GM04504 (cell line): ENCODE measurements at places on chromosomes 12 and 14.

DNA sequence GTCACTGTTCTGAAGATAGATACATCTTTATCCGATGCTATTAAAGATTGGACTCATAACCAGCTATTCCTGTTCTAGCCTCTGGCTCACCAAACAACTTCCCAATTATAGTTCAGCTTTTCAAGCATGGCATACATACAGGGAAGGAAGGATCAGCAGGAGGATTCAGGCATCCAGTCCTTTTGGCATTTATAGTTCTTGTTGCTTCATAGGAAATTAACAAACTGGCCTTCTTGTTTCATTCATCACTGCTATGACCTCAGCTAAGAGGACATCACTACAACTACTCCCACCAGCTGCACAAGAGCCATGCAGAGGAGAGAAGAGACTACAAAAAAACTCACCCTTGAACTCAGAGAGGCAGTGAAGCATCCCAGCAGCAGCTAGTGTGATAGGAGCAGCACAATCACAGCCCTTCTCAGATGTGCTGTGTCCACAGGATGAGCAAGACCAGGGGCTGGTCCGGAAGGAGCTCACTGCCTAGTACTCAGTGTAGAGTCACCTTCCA, 100.5 kb downstream of the SPTSSA start:
- DNase-seq = no peak

- no peak for DNase-seq
Observed at GRCh38 chr14:100898935-100899883, 4.3 kb downstream of the RTL1 start.

DNA sequence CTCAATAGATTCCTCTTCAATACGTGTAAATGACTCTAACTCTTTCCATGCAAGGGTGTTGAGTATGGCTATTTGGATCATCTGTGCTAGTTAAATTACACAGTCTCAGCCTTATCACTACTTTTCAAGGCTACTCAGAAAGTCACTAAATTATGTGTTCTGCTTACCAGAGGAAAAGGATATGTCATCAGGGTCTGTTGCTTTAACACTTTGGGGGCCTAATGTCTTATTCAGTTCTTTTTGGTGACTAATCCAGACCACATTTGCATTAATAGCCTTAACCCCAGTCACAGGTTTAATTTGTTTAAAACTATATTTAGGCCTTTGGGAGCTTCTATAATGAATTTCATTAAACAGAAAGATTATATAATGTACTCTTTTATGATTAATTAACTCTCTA, 649.3 kb downstream of the RPS29 start:
- no peak for DNase-seq

GRCh38 chr12:67354966-67355365, 85.8 kb downstream of the CAND1 start:
- DNase-seq = no peak

GRCh38 chr14:88005978-88006851, 1.3 kb downstream of the GPR65 start:
- DNase-seq = no peak

DNA sequence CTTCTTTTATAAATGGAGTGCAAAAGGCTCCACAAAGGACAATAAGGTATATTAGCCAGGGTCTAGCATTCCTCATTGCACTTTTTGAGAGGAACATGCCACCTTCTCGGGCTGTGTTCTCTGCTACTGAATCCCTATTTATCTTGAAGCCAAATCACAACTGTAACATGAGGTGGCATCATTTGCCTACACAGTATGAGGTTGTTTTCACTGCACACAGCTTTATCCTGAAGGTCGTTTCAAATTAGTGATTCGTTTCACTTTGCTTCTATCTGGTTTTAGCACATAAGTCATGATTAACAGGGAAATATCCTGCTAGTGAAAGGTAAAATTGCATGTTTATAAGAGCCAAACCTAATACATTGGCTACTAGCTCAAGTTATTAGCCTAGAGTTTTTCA, 153.8 kb downstream of the SLC35F4 start:
- no peak for DNase-seq

- DNase-seq = no peak
Observed at GRCh38 chr14:68968721-68969120, 10.4 kb downstream of the ACTN1 start.

DNA sequence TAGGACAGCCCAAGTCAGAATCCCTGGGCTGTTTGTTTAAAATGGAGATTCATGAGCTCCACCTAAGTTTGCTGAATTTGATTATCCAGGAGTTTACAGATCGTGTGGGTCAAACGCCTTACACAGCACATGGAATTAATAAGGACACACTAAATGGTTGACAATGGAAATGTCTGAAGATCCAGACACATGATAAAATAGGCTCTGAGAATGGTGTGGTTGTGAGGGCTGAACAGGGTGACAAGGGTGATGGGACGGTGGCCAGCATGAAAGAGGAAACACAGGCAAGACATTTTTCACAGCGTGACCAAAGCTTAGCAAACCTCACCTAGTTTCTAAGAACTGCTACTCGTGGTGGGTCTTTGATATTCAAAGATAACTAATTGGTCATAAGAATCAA, 12.5 kb downstream of the VWF start:
- DNase-seq = no peak

GRCh38 chr14:71589609-71590008, 342.6 kb upstream of the RGS6 start:
- no peak for DNase-seq

DNA sequence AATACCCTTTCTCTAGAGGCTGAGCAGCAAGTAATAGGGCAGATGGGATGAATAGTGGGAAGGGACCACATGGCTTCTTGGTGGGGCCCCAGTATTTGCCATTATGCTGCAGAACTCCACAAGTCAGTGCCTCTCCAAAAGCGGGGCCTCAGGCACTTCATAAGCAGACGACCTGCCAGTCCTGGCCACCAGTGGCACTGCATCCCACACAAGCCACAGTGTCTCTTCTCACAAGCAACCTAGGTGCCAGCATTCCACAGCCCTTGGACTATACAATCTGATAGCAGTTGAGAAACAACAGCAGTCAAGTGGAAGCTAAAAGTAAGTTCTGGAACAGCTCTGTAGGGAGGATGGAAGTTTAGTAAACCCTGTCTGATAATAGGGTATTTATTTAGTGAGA, 4.2 kb upstream of the SLC8A3 start:
- DNase-seq = no peak

- DNase-seq = peak; percentile 83
Observed at GRCh38 chr12:123614531-123614930, 12.6 kb downstream of the DDX55 start.

- peak; percentile 23 for DNase-seq
Observed at GRCh38 chr14:99564256-99564925, 39.6 kb downstream of the CCDC85C start.

DNA sequence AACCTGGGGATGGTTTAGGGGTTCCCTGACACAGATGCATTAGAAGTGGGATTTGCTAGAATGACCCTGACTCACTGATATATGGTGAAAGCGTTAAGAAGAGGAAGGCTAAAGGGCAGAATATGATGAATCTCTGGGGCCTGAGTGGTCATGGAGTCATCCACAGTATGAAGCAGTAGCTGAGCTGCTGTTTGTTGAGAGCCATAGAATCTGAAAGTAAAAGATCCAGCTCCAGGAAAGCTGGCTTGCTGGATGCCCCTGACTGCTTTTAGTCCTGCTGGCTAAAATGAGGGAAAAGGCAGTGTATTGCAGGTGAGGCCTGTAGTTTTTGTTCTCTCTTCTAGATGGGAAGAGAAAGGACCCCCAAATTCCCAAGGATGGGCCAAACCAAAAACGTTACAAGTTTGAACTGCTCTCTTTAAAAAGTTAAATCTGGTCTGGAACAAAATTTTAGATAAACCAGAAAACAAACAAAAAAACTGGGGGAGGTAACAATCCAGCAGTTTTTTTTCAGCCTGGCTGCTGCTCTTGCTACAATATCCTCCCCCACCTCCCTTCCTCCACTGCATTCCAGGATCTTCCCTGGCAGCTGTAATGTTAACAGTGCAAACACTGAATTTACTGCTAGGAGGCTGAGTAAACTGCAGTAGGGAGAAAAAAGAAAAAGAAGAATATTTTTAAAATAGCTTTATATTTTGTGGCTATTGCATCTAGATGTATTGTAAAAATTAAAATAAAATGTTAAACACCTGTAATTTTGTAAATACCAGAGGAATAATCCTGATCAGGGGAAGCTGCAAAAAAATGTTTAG, 16.5 kb downstream of the SEL1L start:
- no peak for DNase-seq

GRCh38 chr12:7100239-7100638, 8.0 kb upstream of the C1R start:
- no peak for DNase-seq

GRCh38 chr12:2751686-2752085, 43.1 kb upstream of the FKBP4 start:
- DNase-seq = no peak

- DNase-seq = no peak
Observed at GRCh38 chr12:124259154-124260066, 35.5 kb upstream of the RFLNA start.
